ENCODE measurements at places on chromosomes 16 and 17.

DNA sequence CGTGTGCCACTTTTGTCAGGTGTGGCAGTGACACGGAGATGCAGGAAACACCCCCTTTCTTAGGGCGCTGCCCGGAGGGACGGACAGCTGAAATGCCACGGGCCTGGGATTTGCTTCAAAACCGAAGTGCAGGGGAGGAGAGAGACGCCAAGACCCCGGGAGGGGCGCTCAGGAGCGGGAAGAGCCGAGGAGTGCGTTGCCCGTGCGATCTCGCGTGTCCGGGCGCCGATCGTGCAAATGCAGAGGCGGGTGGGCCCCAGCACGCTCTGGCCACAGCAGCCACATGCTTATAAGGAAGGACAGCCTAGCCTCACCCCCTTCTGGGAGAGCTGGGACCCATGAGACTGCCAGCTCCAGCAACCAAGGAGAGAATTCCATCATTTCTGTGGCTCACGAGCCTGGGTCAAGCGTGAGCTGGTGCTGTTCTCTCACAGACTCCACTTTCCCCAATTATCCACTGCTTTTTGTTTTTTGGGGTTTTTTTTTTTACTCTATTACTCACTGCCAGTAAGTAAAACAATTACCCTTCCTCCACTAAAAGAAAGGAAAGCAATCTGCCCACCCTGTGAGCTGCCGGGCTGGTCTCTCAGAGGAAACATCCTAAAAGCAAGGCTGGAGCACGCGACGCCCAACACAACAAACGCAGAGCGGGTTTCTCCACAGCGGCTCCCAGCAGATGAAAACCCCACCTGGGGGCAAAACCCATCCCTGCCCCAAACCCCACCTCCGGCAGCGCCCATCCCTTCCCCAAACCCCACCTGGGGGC, 27.2 kb upstream of the C16orf95 start:
- no peak for DNase-seq

- DNase-seq = no peak
Measured at GRCh38 chr16:8271344-8271743, 319.0 kb downstream of the TMEM114 start.

DNA sequence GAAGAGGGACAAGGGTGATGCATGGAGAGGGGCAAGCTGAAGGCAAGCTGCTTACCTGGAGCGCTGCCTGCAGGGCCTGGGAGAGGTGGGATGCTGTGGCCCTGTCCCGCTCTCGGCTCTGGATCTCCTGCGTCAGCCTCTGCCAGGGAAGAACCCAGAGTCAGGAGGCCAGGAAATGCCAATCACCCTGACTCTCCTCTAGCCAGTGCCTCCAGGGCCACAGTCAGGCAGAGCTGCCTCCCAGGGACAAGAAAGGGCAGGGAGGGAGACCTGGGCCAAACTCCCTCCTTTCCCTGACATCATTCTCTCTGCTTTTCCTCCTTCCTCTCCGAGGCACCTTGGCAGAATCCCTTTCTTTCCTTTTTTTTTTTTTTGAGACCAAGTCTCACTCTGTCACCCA, 11.3 kb downstream of the CDK3 start:
- DNase-seq = no peak

DNA sequence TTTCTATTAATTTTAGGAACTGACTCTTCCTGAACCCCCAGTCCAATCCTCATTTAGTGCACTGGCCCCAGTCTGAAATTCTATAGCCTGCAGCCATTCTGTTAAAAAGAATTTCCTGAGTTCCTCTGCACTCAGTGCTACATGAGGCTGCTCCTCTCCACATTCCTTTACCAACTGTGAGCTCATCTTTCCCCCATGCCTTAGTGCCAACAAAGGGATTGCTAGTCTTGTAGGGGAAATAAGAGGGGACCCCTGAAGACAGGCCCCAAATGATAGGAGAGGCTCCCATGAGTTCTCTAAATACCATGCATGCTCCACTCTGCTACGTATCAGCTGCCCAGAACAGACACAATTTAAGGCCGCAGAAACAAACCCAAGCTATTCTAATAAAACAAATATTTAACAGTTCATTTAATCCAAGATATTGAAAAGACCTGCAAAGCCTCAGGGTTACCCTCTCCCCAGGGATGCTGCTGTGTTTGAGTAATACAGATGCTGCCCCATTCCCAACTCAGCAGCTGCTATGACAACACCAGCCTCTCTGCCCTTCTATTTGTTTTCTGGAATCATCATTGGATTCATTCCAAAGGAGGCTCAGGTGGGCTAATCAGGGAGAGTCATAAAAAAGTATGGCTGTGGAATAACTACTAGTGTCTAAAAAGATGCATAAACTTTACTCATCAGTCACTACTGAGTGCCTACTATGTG, 228.5 kb downstream of the TOX3 start:
- DNase-seq = no peak

- no peak for DNase-seq
Measured at GRCh38 chr16:21598701-21599121, 666 bp upstream of the METTL9 start.

DNA sequence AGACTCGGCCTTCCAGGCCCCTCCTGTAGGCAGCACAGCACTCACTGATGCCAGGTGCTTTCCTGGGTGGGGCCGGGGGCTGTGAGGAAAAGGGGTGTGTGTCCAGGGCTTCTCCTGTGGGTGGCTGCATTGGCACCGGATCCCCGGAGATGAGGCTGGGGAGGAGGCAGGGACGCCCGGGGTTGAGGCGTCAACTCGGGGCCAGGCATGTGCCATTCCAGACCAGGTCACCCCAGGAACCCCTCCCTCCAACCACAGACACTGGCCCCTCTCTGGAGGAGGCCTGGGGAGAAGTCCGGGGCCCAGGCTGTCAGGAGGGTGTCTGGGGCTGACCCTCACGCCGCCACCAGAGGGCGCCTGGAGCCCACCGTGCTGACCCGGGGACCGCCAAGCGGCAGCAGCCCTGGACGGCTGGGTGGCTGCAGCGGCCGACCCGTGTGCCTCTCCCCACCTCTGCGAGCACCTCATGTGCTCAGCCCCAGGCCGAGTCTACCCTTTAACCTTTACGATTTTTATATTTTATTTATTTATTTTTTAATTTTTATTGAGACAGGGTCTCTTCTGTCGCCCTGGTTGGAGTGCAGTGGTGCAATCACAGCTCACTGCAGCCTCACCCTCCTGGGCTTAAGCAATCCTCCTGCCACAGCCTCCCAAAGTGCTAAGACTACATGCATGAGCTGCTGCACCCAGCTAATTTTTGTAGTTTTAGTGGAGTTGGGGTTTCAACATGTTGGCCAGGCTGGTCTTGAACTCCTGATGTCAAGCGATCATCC, 3.2 kb upstream of the METRN start:
- DNase-seq = peak; percentile 47

GRCh38 chr16:31507617-31507928, 618 bp downstream of the RUSF1 start:
- no peak for DNase-seq

DNA sequence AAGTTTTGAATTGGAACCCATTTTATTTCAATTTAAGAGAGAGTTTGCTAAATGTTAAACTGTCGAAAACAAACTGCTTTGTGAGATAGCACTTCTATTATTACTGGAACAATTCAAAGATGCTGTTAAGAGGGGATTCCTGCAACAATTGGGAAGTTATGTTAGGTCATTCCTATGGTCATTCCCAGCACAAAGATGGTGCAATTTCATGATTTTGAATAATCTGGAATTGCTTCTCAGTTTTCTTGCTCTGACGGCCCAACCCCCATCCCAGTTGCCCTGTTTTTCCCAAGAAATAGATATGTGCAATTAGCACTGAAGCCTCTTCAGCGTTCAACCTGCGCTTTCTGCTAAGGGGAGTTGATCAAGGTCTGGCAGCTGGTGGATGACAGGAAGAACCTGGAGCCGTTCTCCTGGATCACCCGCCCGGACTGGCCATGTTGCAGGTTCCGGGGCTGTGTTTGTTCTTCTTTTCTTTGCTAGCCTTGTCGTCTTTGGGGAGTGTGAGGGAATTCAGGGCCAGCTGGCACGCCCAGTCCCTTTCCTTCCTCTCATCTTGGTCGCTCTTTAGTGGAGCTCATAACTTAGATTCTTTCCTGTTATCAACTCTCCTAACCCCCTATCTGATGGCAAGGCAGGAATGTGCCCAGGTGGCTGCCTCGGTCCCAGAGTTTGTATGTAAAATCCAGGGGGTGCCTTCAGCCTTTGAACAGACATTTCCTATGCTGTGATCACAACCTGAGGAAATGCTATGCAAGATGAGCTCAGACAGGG, 29.0 kb upstream of the IRF8 start:
- DNase-seq = no peak

GRCh38 chr17:28949185-28950016, 1.9 kb downstream of the PHF12 start:
- DNase-seq = peak; percentile 52
